B cell (primary cell): ENCODE measurements at places on chromosomes 7 and 10. TPM values are rescaled to one million over a fixed set of nuclear protein-coding genes. Genes with fewer than 3 reads are reported as not detected.

- H3K4me1 ChIP-seq: peaks cover 45% of the 10 kb centered on the region
- no peak overlapping the region for H3K4me3 ChIP-seq
- DNase-seq: no peak
- no peaks in the 10 kb centered on the region for H3K27me3 ChIP-seq
- peak overlapping the region; percentile 43 for H3K27ac ChIP-seq
- H3K36me3 ChIP-seq: no peaks in the 10 kb centered on the region
These were observed 75.9 kb downstream of the HIPK2 start for GRCh38 chr7:139701908-139702307.

NPC1L1 gene
- total RNA-seq: not detected in 2 replicates

- no peaks in the 10 kb centered on the region for H3K27me3 ChIP-seq
- peaks cover 2% of the 10 kb centered on the region for H3K36me3 ChIP-seq
- H3K27ac ChIP-seq: no peak overlapping the region
- no peak for DNase-seq
- no peak overlapping the region for H3K4me3 ChIP-seq
These were observed 14.9 kb downstream of the MINPP1 start for GRCh38 chr10:87519582-87519981.

COL26A1 gene
- not detected in 2 replicates for total RNA-seq

NKX2-3 gene
- not detected in 2 replicates for total RNA-seq

DNA sequence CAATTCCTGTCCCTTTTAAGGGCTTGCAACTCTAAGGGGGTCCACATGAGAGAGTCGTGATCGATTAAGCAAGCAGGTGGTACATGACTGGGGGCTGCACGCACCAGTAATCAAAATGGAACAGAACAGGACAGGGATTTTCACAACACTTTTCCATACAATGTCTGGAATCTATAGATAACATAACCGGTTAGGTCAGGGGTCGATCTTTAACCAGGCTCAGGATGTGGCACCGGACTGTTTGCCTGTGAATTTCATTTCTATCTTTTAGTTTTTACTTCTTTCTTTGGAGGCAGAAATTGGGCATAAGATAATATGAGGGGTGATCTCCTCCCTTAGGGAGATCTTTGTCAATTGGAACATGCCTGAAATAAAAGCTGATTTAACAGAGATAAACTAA is 370.1 kb downstream of the IPMK start:
- H3K4me1 ChIP-seq: no peaks in the 10 kb centered on the region
- no peaks in the 10 kb centered on the region for H3K36me3 ChIP-seq
- H3K27me3 ChIP-seq: no peaks in the 10 kb centered on the region
- H3K27ac ChIP-seq: no peak overlapping the region
- no peak overlapping the region for H3K4me3 ChIP-seq

DNA sequence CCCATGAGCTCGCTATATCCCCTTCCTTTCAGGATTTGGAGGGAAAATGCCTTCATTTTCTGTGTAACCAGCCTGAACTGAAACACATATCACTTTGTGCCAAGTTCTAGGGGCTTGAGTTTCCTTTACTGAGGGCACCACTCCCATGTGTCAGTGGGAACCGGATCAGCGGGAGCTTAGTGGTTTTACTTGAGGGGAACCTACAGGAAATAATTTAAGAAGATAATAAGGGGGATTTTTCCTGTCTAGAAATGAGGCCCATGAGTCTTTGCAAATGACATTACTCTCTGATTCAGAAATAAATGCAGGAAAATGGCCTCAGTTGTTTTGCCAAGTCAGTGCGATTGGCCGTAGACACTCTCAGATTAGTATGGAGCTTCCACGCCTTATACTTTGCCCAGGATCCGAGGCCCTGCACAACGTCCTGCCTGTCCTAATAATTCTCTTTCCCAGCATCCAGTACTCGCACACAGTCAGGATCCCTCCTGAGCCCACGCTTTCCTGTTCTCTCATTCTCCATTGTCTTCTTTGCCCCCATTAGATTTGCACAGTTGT is 86.4 kb upstream of the LYZL1 start:
- no peaks in the 10 kb centered on the region for H3K27me3 ChIP-seq
- no peak overlapping the region for H3K4me3 ChIP-seq
- H3K36me3 ChIP-seq: no peaks in the 10 kb centered on the region
- no peaks in the 10 kb centered on the region for H3K4me1 ChIP-seq
- no peak for DNase-seq
- H3K27ac ChIP-seq: no peak overlapping the region

DNA sequence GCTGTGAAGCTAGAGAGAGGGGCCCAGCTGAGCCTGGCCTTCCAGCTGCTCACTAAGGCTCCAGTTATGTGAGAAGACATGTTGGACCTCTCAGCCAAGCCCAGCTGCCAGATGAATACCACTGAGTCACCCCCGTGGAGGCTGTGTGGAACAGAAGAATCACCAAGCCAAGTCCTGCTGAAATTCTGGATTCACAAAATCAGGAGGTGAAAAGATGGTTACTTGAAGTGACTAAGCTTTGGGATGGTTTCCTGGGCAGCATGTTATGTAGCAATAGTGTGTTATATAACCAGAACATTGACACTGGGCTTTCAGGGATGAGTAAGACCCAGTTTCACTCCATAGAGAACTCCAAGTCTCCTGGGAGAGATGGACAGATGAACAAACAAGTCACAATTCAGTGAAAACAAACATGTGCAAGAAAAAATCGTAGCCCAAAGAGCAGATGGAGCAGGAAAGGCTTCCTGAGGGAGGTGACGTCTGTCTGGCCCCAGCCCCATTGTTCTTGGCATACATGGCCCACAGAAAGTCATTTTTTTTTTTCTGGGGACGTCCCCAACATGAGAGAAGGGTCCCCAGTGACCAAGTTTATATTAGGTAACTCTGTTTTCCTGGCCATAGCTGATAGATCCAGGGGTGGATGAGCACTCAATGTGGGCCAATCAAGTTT is 64.1 kb upstream of the PDZD8 start:
- H3K27me3 ChIP-seq: no peaks in the 10 kb centered on the region
- no peaks in the 10 kb centered on the region for H3K4me1 ChIP-seq
- H3K4me3 ChIP-seq: no peak overlapping the region
- H3K27ac ChIP-seq: no peak overlapping the region
- no peak for DNase-seq

DNA sequence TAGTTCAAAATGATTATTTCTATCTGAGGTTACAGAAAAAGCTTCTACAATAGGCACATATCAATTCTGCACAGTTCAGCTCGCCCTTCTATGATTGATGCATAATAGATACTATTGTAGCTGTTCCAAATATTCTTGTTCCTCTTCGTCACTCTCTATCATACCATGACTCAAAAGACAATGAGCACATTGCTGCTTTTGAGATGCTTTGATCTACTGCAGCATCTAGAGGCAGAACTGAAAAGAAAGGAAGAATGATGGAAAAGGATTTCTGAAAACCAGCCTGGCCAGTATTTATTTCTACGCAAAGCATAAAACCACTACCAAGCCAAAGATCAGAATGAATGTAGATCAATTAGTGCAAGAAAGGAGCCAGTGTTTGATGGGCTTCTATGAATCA is 59.3 kb upstream of the PLXDC2 start:
- no peaks in the 10 kb centered on the region for H3K36me3 ChIP-seq
- no peaks in the 10 kb centered on the region for H3K4me1 ChIP-seq
- no peak overlapping the region for H3K27ac ChIP-seq
- DNase-seq: no peak
- no peaks in the 10 kb centered on the region for H3K27me3 ChIP-seq
- no peak overlapping the region for H3K4me3 ChIP-seq

DNA sequence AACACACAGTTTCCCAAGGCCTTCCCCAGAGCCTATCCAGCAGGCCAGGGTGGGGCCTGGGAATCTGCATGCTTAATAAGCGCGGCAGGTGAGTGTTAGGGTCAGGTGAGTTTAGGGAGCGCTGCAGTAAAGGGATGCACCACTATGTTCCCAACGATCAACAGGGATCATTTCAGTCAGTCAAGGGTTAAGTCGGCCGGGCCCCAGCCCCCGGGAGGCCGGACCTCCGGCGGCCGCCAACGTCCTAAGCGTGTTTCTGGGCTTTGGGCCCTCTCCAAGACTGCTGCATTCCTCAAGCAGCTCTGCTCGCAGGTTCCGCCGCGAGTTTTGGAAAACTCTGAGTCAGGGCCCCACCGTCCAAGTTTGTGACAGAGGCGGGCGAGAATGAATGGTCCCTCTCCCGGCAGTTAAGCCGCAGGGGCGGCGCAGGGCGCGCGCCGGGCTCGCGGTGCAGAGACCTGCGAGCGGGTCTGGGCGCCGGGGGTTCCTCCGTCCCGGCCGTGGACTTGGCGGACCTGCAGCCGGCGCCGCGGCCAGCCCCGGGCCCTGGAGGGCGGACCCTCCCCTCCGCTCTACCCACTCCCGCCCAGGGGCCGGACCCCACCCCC is 81.6 kb downstream of the ARHGAP22 start:
- DNase-seq: no peak
- no peaks in the 10 kb centered on the region for H3K36me3 ChIP-seq
- peaks cover 27% of the 10 kb centered on the region for H3K27me3 ChIP-seq
- H3K4me1 ChIP-seq: peaks cover 16% of the 10 kb centered on the region
- H3K4me3 ChIP-seq: no peak overlapping the region
- H3K27ac ChIP-seq: no peak overlapping the region

- H3K4me1 ChIP-seq: no peaks in the 10 kb centered on the region
- H3K27ac ChIP-seq: no peak overlapping the region
- no peak for DNase-seq
- no peak overlapping the region for H3K4me3 ChIP-seq
- no peaks in the 10 kb centered on the region for H3K36me3 ChIP-seq
These were observed 22.0 kb upstream of the TMEM120A start for GRCh38 chr7:76016191-76016947.

- H3K4me1 ChIP-seq: no peaks in the 10 kb centered on the region
- DNase-seq: no peak
- H3K27ac ChIP-seq: no peak overlapping the region
- H3K27me3 ChIP-seq: no peaks in the 10 kb centered on the region
- H3K4me3 ChIP-seq: no peak overlapping the region
These were observed 221.2 kb downstream of the PARD3 start for GRCh38 chr10:34593930-34594329.
